ENCODE measurements at places on chromosomes 3 and 15.

DNA sequence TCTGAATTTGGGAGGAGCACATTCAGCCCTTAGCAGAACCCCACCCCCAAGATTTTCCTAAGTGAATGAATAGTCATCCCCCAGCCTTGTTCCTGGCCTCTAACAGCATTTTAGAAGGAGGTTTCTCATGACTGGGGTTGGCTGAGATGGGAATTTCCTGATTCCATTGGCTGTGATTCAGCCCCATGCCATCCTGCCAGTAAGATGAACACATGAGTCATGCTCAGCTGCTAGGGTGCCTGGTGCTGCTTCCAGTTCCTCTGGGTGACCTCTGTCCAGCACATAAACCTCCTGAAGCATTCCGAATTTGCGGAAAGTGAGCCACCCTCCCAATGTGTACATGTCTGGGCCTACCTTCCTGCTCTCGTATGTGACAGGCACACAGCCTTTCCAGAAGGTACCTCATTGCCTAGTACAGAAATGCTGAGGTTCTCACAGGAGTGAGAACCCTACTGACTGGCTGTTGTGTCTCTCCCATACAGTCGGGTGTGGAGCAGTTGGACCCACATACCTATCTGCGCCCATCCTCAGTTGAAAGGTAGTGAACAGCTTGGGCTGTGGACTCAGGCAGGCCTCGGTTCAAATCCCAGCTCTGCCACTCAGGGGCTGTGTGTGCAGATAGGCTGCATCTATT, 91.7 kb downstream of the APBA2 start:
- no peak for DNase-seq

DNA sequence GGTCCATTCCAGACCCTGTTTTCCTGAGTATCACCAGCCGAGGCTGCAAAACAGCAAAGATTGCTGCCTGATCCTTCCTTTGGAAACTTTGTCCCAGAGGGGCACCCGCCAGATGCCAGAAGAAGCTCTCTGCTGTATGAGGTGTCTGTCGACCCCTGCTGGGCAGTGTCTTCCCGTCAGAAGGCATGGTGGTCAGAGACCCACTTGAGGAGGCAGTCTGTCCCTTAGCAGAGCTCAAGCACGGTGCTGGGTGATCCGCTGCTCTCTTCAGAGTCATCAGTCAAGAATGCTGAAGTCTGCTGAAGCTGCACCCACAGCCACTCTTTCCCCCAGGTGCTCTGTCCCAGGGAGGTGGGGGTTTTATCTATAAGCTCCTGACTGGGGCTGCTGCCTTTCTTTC, 1121.2 kb downstream of the NSUN3 start:
- no peak for DNase-seq

- DNase-seq = no peak
These were observed 31.9 kb upstream of the IREB2 start for GRCh38 chr15:78406016-78406585.

GRCh38 chr3:133991637-133992036, 38.1 kb downstream of the SLCO2A1 start:
- no peak for DNase-seq

- DNase-seq = no peak
These were observed 139.5 kb upstream of the RBMS3 start for GRCh38 chr3:29141197-29141917.

DNA sequence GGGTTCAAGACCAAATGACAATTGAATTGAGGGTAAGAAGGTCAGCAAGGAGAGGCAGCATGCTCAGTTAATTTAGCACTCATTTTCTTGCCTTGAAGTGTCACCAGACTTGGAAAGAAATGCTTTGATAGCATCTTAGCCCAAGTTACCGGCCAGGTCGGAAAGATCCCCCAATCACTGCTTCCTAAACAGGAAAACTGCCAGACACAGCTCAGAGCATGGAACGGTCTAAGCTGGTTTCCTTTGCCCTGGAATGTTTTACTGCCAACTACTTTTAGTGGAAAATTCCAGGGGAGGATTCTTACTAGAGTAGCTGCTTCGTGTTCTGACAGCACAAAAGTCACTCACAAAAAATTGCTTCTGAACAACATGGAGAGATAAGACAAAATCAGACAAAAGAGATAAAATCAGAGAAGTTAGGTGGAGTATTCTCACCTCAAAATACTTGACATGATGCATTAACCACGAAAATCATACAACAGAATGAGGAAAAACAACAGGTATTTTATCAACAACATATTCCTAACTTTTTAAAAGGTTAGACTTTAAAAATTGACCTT, 65.5 kb downstream of the CCR4 start:
- no peak for DNase-seq

- no peak for DNase-seq
These were observed 73.5 kb downstream of the MGLL start for GRCh38 chr3:127748754-127749327.

- peak; percentile 19 for DNase-seq
These were observed 53.8 kb downstream of the SST start for GRCh38 chr3:187616307-187616972.

DNA sequence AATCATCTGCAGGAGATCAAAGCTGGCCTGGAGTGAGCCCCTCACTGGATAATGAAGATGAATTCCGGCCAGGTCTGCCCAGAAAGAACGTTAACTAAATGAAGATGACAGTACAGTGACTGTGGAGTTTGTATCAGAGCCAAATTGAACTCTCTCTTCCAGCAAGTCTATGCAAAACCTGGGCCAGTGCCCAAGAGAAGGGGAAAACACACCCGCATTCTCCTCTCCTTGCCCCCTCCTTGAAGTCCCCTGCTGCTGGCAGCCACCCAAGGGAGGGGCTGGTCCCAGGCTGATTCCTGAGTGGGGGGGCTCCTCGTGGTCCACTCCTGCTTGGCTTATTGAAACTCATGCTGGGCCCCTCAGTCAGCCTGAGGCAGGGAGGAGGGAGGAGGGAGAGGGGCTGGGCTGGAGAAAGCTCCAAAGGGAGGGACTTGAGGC, 155.7 kb downstream of the RAB11A start:
- no peak for DNase-seq

- no peak for DNase-seq
These were observed 4.4 kb upstream of the INSYN1 start for GRCh38 chr15:73757571-73757970.

DNA sequence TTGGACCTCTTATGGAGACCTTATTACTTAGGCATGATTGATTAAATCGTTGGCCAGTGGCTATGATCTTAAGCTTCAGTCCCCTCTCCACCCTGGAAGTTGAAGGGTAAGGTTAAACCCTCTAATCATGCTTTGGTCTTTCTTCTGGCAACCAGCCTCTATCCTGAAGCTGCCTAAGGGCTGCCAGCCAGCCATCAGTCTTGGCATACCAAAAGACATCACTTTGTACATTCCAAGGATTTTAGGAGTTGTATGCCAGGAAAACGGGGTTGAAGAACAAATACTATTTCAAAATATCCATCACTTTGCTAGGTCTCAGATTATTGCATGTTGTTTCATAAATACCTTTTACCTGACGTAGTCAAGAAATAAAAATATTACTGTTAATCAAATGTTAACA, 28.9 kb downstream of the UBE2E2 start:
- DNase-seq = no peak

DNA sequence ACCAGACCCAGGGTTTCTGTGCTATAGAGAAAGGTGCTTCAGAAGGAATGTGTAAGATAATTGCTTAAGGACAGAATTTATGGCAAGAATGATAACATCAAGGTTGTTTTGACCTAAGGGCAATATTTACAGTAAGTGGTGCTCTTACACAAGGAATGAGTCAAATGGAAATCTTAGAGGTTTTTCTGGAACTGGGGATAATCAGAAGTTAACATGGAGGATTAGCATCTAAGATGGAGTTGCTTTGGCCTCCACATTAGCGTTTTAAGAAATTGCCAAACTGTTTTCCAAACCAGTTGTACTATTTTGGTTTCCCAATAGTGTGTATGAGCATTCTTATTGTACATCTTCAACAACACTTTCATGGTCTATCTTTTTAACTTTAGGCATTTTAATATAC, 3.1 kb downstream of the WDR93 start:
- no peak for DNase-seq

DNA sequence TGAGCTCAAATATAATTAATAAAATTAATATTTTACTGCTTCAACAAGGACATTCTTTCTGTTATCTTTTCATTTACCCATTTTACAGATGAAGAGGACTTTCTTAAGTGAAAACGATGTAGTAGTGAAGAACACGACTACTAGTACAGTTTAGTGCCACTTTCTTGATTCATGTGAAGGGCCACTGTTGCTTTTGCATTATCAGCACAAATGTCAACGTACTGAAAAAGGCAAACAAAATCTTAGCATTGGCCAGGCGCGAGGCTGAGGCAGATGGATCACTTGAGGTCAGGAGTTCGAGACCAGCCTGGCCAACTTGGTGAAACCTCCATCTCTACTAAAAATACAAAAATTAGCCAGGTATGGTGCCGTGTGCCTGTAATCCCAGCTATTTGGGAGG, 9.5 kb downstream of the PPP1R14D start:
- DNase-seq = no peak

All from central memory CD4-positive, alpha-beta T cell (primary cell).